ENCODE measurements at places on chromosomes 1 and 21.
A peak's percentile ranks its signal among the peaks of the same experiment; 100 is the strongest.

DNA sequence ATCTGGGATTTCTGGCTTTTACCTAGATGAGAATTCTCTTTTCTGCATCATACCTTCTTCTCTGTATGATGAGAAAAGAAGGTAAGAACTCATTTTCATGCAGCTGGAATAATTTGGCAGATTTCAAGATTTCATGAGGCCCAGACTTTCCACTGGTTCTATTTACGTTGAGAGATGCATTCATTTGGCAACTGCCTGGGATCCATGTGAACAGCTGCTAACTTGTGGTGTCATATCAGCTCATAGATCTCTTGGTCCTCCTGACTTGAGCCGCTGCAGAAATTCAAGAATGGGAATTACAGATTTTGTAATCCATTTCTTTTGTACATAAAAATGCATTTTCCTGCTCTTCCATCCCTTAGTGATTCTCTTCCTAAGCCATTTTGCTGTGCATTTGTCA, 17.1 kb upstream of the C1orf87 start:
- no peak for DNase-seq

- DNase-seq: no peak
These were observed 277.1 kb upstream of the NCAM2 start for GRCh38 chr21:20721151-20721550.

DNA sequence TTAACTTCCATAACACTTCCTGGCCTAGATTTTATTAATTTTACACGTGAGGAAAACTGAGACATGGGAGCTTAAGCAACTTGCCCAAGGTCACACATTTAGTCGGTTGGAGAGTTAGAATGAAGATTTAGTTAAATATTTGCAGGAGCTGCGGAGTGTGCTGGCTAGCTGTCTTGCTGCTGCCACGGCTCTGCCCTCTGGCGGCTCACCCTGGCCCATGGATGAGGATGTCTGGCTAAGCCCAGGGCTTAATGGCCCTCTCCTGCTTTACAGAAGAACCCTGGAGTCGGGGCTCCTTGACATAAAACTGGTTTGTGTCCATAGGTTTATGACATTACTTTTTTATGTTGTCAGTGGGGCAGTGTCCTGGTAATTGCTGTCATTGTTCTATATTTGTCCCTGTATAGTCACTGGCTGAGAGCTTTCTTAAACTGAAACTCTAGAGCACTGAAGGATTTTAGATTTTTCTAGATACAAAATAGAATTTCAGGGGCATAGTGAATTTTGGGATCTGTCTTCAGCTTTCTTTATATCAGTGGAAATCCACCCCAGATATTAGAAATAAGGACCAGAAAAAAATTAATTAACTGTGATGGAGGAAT, 88.9 kb upstream of the WLS start:
- no peak for DNase-seq

GRCh38 chr1:226349801-226350518, 41.0 kb upstream of the LIN9 start:
- no peak for DNase-seq

GRCh38 chr1:56137521-56138505, 441.6 kb downstream of the PLPP3 start:
- DNase-seq: no peak

GRCh38 chr1:153958961-153959260, 499 bp upstream of the CRTC2 start:
- DNase-seq: no peak

DNA sequence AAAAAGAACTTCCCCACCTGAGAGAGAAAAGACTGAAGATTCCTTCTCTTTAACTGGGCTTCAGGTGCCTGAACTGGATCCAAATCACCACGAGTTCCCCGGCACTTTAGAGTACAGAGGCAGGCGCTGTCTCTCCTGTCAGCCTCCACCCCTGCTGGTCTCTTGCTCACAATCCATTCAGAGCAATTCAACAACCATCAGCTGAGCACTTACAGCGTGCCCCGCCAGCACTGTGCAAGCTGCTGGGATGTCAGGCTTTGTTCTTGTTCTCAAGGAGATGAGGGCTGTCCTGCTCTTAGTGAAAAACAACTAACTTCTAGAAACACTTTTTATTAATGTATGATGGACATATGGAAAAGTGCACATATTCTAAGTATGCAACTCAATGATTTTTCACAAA, 68.7 kb upstream of the VAMP3 start:
- DNase-seq: no peak

DNA sequence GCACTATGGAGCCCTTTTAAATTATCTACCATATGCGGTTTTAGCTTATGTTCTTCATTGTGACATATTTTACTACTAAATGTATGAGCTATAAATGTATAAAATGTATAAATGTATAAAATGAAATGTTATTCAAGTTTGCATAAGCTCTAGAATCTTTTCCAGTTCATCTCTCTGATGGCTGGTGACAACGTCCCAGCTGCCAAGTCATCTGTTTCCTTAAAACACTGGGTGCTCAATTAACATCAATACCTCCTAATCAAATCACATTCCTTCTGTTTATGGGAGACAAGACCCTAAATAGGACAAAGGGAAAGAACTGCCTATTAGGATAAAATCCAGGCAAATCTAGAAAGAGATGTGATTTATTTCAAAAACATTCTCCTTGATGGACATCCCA, 22.9 kb downstream of the DSTYK start:
- DNase-seq: no peak

GRCh38 chr1:59223198-59223597, 73.7 kb upstream of the FGGY start:
- no peak for DNase-seq

DNA sequence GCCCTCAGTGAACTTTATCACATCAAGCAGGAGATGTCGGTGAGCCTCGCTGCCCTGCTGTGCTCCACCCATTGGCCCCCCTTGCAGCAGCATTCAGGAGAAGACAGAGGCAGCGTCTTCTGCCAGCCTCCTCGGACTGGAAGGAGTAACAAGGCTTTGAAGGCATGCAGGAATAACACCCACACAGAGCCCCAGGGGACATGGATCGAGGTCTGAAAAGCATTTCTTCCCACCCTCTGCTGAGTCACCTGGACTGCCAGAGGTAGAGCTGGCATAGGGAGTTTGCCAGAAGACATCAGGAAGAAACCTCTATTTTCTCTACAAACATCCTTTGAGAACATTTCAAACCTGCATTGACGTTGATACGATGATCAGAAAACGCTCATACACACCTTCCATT, 42.9 kb downstream of the COL18A1 start:
- DNase-seq: no peak

- peak; percentile 62 for DNase-seq
These were observed 64.9 kb upstream of the FCGR2A start for GRCh38 chr1:161440312-161440894.

- DNase-seq: no peak
These were observed 53.2 kb downstream of the SPSB1 start for GRCh38 chr1:9345922-9346321.

GRCh38 chr1:170720661-170721060, 56.7 kb downstream of the PRRX1 start:
- DNase-seq: no peak

- DNase-seq: no peak
These were observed 37.2 kb upstream of the ETS2 start for GRCh38 chr21:38768471-38769063.

DNA sequence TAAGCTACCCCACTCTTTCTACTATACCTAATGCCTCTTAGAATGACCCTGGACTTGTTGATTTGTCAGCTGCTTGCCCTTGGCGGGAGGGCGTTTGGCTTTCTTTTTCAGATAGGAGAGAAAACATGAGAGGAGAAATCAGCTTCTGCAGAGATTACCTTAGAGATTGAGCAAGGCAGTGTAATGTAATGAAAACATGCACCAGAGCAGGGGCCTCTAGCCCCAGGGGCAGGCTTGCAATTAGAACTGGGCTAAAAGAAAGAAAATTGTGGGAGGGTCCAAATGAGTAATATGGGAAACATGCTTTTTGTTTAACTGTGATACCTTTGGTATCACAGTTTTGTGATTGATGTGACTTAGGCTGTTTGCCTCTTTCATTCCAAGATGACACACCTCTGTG, 89.7 kb downstream of the PBX1 start:
- no peak for DNase-seq

DNA sequence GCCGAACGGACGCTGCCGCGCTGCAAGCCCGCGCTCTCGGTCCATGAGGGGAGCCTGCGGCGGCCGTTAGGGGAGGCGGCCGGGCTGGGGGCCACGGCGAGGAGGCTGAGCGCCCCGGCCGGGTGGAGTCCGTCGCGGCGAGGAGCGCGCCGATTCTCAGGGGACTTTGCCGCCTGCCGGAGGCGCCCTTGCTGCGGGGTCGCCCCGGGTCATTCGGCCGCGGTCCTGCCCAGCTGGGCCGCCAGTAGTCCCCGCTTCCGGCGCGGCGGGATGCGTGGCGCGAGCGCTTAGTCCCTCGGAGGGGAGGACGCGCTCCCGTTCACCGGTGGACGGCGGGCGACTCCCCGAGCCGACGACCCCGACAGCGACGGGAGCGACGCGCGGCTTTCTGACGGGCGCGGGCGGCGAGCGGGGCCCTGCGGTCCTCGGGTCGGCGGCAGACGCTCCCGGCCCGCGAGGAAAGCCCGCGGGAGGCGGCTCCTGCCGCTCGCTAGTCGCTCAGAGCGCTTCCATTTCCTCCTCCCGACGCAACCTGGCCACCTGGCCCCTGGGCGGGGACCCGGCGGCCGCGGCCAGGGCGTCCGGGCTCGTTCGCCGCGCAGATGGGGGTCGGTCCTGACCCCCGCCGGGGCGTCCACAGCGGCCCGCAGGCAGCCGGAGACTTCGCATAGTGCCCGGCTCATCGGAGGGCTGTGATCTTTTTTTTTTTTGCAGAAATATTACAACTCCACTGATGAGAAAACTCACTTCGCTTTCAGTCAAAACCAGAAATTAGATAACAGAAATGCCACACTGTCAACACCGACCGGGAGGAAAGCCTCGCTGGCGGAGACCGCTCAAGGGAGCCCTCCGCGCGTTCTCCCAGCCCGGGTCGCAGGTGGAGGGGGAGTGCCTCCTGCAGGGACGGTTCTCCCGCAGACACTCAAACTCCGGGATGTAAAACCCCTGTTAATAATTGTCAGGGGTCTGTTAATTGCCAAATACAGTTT, 641 bp upstream of the ZBTB21 start:
- peak; percentile 74 for DNase-seq

DNA sequence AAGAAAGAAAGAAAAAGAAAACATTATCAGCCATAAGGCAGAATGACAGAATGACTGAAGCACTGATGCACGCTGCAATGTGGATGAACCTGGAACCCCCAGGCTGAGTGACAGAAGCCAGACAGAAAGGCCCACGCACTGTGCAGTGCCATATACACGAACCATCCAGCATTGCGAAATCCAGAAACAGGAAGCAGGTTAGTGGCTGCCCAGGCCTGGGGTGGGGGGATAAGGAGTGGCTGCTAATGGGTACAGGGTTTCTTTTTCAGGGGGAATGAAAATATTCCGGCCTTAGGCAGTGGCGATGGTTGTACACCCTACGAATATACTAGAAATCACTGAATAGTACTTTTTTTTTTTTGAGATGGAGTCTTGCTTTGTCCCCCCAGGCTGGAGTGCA, 57.0 kb downstream of the CHD5 start:
- DNase-seq: no peak

DNA sequence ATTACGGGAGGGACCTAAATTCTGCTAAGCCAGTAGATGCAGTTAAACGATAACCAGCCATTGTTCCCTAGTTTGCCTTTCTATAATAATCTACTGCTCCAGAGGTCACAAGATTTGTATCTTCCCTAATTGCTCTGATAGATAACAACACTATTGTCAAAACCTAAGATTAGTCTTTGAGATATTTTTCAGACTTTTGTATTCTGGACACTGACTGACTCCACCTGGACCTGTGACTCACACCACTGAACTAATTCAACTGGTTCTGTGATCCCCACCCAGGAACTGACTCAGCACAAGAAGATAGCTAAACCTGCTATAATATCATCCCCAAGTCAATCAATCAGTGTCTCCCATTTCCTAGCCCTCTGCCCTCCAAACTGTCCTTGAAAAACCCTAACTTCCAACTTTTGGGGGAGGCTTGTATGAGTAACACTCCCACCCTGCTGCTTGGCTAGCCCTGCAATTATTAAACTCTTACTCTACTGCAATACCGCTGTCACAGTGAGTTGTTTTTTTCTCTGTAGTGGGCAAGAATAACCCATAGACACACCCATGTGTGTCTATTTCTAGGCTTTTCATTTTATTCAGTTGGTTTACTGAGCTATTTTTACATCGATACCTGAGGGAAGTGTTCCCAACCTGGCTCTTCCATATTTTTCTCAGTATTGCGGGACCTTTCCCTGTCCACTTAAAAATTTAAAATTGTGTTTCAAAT, 11.2 kb downstream of the KIFAP3 start:
- DNase-seq: no peak

- no peak for DNase-seq
These were observed 376.4 kb downstream of the HHAT start for GRCh38 chr1:210705086-210705485.

DNA sequence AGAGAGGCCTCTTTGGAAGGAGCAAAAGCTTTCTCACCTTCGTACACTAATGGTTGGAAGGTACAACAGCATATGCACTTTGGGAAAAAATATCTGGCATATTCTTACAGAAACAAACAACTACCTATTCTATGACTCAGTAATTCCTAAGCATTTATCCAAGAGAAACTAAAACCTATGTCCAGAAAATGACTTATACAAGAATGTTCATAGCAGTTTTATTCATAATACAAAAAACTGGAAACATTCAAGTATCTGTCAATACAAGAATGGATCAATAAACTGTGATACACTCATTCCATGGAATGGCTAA, 8.2 kb downstream of the NBPF1 start:
- DNase-seq: no peak

DNA sequence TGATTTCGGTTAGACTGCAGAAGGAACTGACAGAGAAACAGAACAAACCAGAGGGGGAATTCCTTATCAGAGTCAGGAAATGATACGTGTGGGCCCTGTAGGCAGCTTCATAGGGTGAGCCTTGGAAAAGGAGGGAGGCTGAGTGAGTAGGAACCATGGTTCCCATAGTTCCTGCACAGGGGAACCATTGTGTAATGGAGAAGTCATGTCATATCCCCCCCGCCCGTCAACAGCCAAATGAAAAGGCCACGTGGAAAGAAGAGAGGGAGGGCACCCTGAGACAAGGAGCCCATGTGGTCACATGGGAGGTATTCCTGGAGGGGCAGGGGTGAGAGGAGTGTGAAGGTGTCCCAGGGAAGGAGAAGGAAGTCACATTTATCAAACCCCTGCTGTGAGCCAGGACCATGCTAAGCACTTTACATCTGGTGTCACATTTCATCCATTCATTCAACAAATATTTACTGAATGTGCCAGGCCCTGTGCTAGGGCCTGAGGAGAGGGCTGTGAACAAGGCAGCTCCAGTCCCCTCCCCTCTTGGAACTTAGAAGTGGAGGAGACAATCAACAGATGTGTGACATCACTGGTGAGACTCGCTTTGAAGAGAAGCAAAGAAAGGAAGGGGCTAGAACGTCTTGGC, 15.7 kb upstream of the FGR start:
- DNase-seq: no peak

GRCh38 chr1:225941942-225942222, 862 bp upstream of the LEFTY2 start:
- no peak for DNase-seq

- peak; percentile 86 for DNase-seq
These were observed 32.4 kb downstream of the GNB1 start for GRCh38 chr1:1858382-1859086.

- no peak for DNase-seq
These were observed 12.3 kb downstream of the PSMD4 start for GRCh38 chr1:151266821-151267220.
